Stimulated activated CD4-positive, alpha-beta T cell treated with anti-CD3 and anti-CD28 coated beads, Interleukin-1b, Interleukin-23, amount 100 ng/mL, for 1 hour (primary cell): ENCODE measurements at places on chromosomes 6 and 20.

- DNase-seq: no peak
These were observed 96.5 kb downstream of the PLEKHG1 start for GRCh38 chr6:150696190-150696589.

- DNase-seq: no peak
These were observed 591 bp upstream of the DCBLD1 start for GRCh38 chr6:117481926-117482239.

- DNase-seq: no peak
These were observed 34.3 kb downstream of the PM20D2 start for GRCh38 chr6:89180112-89180511.

DNA sequence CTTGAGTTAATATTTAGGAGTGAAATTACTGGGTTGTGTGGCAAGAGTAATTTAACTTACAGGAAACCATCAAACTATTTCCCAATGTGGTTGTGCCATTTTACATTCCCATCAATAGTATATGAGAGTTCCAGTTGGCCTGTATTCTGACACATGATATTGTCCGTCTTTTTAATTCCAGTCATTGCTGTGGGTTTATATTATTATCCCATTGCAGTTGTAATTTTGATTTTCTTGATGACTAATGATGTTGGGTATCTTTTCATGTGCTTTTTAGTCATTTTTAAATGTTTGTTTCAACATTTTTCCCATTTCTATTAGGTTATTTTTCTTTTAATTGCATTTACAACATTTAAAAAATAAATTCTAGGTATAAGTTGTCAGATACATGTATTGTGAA lies 614.0 kb downstream of the UTRN start:
- no peak for DNase-seq

DNA sequence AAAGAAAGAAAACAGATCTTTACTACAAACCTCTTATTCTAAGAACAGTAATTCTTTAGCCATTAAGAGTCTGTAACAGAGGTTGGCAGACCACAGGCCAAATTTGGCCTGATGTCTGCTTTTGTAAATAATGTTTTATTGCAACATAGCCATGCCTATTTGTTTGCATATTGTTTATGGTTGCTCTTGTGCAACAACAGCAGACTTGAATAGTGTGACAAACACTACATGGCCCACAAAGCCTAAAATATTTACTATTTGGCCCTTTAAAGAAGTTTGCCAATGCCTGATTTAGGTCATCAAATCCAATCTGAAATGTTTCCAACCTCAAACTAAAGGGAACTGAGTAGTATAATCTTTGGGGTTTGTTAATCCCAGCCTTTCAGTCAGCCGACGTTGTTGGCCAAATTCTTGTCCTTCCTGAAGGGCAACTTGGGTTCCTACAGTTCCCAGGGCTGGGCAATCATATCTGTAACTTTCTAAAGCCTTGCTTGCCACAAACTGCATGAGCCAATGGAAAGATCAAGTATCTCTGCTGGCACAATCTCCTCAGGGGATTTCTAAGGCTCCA lies 33.9 kb upstream of the TBC1D20 start:
- DNase-seq: no peak

GRCh38 chr6:33749401-33749800 lies 2.7 kb upstream of the IP6K3 start:
- DNase-seq: no peak

DNA sequence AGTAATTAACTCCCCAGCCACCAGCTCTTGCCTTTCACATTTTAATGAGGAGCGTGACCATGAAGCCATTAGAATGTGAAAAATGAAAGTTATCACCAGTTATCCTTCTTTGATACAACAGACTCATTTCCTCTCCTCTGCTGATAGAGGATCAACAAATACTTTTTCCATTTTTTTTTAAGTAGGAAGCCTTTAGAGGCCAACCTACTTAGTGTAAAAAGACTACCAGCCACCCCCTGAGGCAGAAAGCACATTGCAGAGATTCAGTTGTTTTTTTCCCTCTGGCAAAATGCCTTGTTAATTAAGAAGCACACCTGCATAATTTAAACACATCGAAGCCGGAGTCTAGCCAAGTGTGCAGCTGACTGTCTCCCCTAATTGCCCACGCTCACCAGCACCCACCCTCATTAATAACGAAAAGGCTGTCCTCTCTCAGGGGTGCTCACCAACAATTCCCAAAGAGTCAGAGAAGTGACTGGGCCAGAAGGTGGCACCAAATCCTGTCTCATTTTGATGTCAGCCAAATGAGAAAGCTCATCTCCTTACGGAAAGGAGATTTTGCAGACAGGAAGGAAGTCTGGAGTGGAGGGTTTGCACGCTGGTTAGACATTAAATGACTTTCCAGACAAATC lies 60.9 kb upstream of the MC3R start:
- no peak for DNase-seq

GRCh38 chr20:391041-391711 lies 10.6 kb downstream of the TRIB3 start:
- DNase-seq: no peak

DNA sequence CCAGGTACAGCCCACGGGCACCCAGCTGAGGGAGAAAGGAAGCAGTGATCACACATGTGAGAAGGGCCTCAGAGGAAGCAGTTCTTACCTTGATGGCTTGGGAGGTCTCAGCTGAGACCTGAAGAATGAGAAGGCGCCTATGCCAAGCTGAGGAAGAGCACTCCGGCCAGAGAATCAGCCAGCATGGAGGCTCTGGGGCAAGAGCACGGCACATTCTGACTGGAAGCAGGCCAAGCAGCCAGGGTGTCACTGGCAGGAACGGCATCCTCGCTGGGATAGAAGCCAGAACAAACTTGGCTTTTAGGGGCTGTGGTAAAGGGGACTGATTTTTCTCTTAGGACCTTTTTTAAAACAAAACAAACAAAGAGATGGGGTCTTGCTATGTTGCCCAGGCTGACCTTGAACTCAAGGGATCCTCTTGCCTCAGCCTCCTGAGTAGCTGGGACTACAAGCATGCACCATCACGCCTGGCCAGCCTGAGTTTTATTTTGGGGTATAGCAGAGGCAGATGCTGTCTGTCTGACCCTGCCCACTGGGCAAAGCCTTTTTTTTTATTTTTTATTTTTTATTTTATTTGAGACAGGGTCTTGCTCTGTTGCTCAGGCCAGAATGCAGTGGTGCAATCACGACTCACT lies 17.6 kb downstream of the GHRH start:
- DNase-seq: no peak

GRCh38 chr20:44212792-44213191 lies 2.2 kb upstream of the OSER1 start:
- no peak for DNase-seq

DNA sequence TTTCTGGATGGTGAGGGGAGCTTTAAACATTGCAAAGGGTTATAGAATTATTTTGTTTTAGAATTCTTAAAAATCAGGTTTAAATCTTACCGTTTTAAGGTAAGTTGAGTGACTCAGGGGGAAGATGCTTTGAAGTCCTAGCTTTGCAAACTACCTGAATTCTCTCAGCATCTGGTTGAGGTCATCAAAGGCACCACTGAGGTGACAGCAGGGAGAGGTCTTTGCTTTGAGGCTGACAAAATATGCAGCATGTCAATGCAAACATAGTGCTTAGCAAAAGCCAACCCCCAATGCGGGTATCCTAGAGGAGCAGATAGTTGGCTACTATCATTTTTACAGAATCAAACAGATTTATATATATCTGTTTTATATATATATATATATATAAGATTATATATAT lies 219.5 kb downstream of the SLC24A3 start:
- DNase-seq: no peak

- no peak for DNase-seq
These were observed 52.8 kb upstream of the UST start for GRCh38 chr6:148693882-148694484.

DNA sequence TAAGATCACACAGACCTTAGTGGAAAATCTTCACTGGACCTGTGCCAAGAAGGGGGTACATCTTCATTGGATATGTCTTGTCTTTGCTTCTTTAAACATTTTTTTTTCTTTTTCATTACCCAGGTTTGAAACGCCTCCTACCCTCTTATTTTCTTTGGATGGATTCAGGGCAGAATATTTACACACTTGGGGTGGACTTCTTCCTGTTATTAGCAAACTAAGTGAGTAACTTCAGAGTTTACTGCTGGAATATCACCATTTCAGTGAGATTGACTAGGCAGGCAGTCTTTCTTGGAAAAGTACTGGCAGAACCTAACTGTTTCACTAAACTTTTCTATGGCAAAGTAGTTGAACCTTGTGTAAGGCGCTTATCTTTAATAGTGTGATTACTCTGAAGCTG lies 47.0 kb downstream of the ENPP1 start:
- no peak for DNase-seq

GRCh38 chr6:82704045-82704444 lies 340.4 kb downstream of the TPBG start:
- DNase-seq: no peak

DNA sequence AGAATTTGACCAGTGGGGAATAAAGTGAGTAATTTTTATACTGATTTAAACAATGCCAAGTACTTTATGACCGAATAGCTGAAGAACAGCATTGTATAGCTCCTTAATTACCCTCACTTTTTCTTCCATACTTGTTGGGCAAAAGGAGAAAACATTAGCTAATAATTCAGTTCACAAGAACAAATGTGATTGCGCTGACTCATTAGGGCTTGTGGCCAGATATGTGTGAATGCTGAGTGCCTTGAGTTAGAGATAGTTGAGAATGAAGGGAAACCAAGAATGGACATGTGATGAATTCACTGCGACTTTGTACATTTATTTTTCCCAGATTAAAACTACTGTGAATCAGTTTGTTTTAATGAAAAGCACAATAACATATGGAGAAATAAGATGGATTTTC lies 669.4 kb downstream of the TFAP2A start:
- DNase-seq: no peak

- no peak for DNase-seq
These were observed 12.5 kb upstream of the BCKDHB start for GRCh38 chr6:80094017-80094416.

GRCh38 chr6:156729248-156729647 lies 47.9 kb upstream of the ARID1B start:
- DNase-seq: no peak

GRCh38 chr20:38426006-38426897 lies 8.9 kb downstream of the SNHG17 start:
- no peak for DNase-seq

DNA sequence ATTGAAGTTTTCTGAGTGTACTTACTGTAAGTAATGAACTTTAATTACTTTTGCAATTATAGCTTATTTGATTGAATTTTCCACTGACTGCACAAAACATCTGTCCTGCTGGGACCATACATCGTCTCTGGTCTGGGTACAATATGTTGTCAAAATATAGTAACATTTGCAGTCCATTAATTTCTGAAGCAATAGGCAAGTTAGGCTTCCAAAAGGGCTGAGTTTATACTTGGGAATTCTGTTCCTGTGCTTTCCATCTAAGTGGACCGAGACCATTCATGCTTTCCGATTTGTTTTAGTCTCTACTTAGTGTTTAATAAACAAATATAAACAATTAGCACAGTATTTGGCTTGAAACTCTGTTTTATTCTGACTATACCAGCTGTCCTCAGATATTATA lies 139.3 kb downstream of the RFPL4B start:
- DNase-seq: no peak

- DNase-seq: no peak
These were observed 25.8 kb upstream of the FABP7 start for GRCh38 chr6:122753688-122754056.

DNA sequence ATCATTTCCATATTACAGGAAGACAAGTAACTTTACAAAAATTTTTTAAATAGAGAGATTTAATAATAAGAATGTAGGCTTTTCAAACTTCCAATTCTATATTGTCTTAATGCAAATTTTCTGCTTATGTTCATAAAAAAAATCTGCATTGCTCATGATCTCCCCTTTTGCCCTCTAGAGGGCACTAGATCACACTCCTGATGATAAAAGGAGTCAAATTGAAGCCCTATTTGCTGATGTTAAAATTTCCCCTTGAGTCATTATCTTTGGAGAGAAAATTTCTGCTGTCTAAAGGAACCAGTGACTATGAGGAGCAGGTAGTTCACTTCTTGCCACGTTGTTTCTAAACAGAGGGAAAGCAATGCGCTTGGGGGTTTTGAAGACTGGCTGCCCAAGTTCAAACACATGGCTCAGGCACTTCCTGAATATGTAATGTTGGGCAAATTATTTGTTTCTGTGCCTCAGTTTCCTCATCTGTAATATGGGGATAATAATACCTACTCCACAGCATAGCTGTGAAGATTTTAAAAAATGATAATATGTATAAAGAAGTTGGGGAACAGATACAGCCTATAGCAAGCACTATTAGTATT lies 874.2 kb downstream of the TFAP2A start:
- no peak for DNase-seq

DNA sequence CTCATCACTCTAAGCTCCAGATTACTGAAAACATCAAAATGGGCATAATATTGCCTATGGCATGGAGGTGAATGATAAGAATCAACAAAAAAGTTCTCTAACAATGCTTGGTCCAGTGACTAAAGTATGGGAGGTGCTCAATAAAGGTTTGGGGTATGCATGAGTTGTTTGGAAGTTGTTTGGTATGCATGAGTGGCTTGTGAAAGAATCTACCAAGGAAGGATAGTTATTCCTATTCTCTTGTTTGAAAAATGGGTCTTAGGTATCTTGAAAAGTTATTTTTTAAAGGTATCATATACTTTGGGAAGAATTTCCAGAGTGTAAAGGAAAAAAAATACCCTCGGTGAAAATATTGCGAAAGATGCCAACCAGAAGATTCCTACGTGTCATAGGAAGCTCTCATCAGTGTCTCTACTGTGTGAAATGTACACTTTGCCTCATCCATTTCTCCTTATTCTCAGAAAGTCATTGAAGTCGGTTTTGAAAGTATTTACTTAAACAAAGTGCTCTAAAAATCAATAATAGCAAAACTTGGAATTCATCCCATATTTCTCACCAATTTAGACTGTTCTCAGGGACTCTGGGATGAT lies 449.8 kb downstream of the ADGRB3 start:
- DNase-seq: no peak

DNA sequence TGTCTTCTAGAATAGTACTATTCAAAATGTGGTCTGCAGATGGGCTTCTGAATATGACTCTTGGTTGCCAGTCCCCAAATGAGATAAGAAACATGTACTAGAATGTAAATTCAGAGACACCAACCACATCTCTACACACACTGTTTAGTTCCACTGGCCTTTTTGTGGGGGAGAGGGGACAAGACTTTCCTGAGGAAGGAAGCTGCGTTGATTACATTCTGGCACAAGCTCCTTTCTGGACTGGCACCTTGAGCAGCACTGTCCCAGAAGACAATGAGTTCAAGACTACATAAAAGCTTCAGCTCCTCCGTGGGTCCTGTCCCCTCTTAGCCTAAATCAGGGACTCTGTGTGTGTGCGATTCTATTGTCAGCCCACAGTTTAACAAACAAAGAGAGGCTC lies 6.9 kb upstream of the IYD start:
- no peak for DNase-seq

DNA sequence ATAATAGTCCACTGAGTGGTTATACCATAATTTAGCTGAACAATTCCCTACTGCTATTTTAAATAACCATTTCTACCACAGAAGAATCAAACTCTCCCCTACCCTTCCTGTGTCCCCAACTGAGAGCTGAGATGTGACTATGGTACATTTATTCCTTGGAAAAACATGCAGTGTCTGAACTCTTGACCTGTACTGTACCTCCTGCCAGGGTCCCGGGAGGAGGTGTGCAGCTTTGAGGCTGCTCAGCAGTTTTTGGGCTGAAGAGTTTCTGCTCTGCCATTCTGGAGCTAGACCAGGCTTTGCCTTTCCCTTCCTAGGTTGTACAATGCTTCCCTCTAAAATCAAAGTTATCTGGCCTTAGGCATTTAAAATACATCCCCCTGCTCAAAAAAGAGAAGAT lies 275.1 kb upstream of the SGK1 start:
- no peak for DNase-seq

GRCh38 chr20:31863296-31864085 lies 6.8 kb downstream of the DUSP15 start:
- no peak for DNase-seq
